ENCODE measurements at places on chromosomes 6 and 20.

- DNase-seq, result no peak
Measured at GRCh38 chr6:22680950-22681349, 111.6 kb downstream of the HDGFL1 start.

DNA sequence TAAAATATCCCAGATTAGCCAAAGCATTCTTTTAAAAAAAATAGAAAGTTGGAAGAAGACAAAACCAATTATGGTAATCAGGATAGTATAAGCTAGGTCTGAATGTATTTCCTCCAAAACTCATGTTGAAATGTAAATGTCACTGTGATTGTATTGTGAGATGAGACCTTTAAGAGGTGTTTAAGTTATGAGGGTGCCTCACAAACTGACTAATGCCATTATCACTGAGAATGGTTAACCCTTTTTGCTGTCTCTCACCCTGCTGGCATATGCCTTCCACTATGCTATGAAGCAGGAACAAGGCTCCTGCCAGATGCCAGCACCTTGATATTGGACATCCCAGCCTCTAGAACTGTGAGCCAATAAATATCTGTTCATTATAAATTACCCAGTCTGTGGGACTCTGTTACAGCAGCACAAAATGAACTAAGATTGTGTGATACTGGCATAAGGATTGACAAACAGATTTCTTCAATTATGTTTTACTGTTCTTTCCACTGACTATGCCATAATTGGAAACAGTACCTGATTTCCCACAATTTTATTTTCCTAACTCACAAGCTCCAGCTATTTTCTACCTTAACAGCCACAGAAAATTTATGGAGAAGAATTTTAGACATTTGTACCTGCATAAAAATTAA lies 63.8 kb downstream of the IBTK start:
- no peak for DNase-seq

GRCh38 chr6:48289841-48290240 lies 178.8 kb upstream of the PTCHD4 start:
- DNase-seq, result no peak

DNA sequence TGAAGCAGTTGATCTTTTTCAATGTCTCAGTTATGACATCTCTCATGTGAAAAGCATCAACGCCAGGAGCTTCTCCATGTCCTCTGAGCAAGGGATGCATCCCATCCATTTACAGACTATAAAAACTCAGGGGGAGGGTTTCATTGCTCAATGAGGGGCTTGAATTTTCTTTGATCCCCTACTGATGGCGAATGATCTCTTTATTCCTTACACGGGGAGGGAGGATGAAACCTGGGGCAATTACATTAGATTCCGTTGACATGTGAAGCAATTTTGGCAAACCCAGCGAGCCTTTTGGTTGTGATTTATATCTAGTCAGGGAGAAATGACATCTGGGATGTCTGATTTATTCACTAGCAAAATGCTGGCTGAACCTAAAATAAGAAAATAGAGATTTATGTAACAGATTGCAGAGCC lies 268.9 kb downstream of the HIVEP2 start:
- no peak for DNase-seq

GRCh38 chr20:23966927-23967615 lies 21.5 kb downstream of the GGTLC1 start:
- DNase-seq, result no peak

- DNase-seq, result no peak
Measured at GRCh38 chr6:39911513-39912125, 22.6 kb downstream of the MOCS1 start.

DNA sequence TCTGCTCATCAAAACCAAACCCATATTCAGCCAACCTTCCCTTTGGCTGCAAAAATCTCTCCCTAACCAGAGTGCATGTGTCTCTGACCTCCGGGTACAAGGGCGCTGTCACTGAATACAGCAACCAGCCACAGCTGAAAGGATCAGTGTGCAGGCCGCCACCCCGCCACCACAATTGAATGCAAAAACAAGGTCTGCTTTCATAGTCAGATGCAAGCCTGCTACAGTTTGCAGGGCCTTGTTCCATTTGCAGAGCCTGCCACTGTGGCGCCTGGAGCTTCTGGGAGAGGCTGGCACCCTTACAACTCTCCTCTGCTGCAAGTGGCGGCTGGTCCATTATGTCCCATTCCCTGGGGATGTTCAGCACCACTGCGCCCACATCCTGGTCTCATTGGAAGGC lies 23.5 kb downstream of the MDGA1 start:
- DNase-seq, result no peak

All from NT2/D1 (cell line).